ENCODE measurements at places on chromosomes 2 and 18.

GRCh38 chr2:134453973-134454372 lies 200.1 kb downstream of the MGAT5 start:
- no peak for DNase-seq

DNA sequence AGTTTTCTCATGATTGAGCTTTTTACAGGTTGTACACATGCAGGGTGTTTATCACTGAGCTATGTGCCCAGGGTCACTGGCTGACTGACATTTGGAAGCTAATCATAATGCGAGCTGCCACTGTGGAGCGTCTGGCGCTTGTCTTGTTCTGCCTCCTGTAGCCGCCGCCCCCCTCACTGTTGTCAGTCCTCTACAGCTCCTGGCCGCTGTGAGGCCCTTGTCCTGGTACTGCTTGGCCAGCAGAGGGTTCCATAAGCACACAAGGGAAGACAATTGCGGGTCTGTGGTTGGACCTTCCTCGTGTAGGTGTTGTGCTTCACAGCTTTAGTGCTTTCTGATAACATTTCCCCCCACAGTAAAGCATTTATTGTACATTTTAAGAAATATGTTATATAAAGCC lies 105.6 kb upstream of the LDLRAD4 start:
- DNase-seq, result peak; percentile 35

DNA sequence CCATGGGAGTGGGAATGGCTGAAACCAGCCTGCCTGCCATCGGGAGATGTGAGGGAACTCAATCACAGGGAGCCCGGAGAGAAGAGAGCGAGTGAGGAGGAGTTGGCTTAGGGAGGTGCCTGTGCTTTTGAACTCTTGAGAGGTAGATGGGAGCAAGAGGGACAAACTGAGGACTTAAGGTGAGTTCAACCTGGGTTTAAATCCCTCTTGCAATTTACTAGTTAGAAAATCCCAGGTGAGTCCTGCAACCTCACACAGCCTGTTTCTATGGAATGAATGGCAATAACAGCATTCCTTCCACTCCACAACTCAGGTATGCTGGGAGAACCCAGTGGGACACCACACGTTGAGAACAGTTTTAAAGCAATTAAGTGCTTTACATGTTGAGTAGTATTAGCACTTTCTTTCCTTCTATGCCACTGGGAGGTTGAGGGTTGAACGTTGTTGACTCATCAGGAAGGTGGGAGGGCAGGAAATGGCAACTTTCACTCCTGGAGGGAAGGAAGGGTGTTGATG lies 57.3 kb downstream of the VIT start:
- DNase-seq, result no peak

- DNase-seq, result no peak
Measured at GRCh38 chr2:239666053-239666854, 265.4 kb upstream of the HDAC4 start.

GRCh38 chr18:6313415-6313814 lies 101.3 kb downstream of the L3MBTL4 start:
- peak; percentile 55 for DNase-seq

DNA sequence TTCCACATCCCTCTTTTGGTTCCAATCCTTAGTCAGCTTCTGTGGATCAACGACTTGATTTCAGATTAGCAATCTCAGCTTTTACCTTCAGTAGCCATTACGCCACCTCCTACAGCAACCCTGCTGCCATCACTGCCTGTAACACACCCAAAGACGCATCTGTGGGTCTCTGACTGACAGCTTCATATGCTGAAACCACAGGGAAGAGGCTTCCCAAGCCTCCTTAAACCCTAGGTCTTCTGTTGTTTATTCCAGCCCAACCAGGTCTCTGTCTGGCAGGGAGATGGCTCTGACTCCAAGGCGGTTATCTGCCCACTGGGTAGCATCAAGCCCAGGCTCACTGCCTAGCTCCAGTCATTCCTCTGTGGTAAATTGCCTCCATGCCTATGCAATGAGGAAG lies 28.6 kb upstream of the TRIB2 start:
- DNase-seq, result no peak

- DNase-seq, result peak; percentile 69
Measured at GRCh38 chr2:150681120-150681804, 193.8 kb upstream of the RND3 start.

DNA sequence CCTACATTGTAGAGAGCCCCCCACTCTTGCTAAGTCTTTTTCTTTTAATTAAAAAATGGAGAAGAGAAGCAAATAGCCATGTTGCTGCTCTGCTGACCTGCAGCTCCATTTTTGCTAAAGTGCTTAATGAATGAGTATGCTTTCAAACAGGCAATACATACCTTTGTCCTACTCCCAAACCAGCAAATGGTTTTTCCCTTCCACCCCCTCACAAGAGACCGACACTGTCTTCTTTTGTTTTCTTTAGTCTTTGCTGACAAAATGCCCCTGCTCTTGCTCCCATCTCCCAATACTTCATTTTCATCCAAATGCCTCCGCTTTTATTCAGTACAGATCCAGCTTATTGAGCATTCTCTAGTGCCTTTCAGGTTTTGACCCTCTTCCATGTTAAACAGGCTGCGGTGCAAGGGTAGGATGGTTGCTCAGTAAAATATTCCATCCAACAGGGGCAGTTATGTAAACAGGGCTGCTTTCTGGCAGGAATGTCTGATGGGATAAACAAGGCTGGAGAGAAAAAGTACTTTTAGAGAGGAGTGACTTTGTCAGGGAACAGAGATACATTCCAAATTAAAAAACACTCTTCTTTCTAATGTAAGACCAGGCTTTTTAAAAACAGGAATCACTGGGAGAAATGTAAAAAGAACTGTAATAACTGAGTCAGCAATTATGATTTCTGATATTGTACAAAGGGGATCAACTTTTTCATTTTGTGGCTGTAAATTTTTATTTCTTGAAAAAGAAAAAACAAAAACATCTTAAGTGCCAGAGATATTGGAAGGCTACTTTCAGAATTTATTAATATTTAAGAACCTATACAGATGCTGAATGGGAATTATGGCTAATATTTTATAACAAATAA lies 136.8 kb downstream of the MEP1B start:
- no peak for DNase-seq
